GM13976 (cell line): ENCODE measurements at places on chromosomes 7 and 10.

- DNase-seq = peak; percentile 45
These were observed 404.2 kb downstream of the THSD7A start for GRCh38 chr7:11427686-11428273.

- DNase-seq = no peak
These were observed 9.7 kb downstream of the CHST3 start for GRCh38 chr10:71973777-71974488.

DNA sequence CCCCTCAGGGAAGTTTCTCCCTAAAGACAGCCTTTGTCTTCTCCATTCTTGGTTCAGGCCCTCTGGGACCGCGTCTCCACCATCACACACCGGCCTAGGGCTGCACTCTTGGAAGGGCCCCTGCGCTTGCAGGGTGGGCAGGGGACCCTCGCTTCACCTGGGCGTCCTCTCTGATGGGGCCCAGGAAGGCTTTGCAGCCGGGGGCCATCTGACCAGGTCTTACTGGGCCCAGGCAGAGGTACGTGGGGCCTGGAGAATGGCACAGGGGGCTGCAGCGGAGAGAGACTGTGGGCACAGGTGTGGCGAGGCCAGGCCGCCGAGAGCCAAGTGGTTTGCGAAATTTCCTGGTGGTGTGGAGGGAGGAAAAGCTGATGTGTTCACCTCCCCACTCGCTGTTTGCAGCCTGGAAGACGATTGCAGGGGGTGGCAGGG lies 44.4 kb downstream of the ALOX5 start:
- DNase-seq = peak; percentile 56

- no peak for DNase-seq
These were observed 437.6 kb upstream of the ZMIZ1 start for GRCh38 chr10:78630944-78631838.

GRCh38 chr7:151869968-151870918 lies 6.7 kb downstream of the PRKAG2 start:
- no peak for DNase-seq

- no peak for DNase-seq
These were observed 72.6 kb upstream of the FHIP2A start for GRCh38 chr10:114749014-114749413.

DNA sequence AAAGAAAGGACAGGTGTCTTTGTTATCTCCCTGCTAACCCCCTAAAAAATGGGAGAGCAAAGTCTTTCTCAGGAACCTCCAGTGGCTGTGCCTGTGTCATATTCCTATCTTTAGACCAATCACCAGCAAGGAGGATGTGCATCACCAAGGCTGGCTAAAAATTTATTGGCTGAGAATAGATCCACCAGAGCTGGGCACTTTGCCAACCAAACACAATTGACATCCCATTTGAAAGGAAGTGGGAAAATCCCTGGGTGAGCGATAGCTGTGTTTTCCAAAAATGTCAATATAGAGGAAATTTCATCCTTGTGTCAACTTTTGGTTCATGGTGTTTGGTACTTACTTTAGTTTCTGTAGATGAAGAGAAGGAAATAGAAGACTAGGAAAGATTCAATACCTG lies 13.1 kb upstream of the GPR141 start:
- DNase-seq = no peak

DNA sequence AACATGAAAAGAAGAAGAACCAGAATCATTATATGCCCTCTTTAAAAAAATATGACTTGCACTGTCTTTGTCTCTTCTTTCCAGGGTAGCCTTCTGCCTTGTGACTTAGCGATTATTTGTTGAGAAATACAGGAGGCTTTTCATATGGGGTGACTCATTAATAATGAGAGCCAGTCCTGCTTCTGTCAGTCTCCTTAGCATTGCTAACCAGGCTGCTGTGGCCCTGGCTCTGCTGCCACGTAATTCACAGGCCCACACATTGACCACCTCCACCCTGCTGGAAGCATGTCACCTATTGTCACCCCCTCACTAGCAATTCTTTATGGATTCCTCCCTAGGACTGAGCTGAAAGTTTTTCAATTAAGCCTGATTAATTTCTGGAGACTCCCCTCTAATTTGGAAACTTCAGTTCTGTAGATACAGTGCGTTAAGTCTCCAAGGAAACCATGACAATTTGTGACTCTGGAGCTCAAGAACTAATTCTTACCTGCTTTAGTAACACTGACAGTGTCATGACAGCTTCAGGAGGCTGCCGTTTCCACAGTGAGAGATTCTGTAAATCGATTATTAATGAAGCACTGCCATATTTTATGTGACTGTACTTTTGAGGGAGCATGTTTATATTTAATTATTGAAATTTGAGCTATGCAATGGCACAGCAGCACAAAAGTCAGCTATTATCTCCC lies 267.9 kb upstream of the SP8 start:
- no peak for DNase-seq
